ENCODE measurements at places on chromosomes 2 and 18. TPM values are rescaled to one million over a fixed set of nuclear protein-coding genes. Genes with fewer than 3 reads are reported as not detected.

GRCh38 chr2:59461127-59461526, 1092.3 kb downstream of the BCL11A start:
- no peak for DNase-seq

DNA sequence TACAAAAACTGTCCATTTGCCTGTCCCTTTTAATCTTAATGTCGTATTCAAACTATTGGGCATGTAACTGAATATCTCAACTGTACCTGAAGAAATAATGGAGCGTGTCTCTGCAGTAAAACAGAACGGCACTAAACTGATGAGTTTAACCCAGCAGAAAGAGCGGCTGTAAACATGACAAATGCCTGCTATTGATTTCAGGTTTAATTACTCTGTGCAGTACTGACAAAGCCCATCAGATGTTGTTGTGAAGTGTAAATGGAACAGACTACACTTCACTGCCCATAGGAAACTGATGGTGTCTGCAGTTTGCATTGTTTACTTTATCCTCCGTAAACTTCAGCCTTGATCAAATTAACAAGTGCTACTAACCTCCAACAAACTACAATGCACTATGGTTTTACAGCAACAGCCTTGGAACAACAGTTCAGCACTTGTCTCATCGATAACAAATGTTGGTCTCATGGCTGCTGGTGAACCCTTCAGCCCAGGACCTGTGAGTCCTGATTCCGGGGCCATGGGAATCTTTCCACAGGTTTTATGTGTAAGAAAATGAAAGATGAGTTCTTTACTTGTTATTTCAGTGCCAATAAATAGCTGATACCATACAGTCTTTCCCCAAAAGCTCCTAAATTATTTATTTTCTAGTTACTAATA, 316.5 kb downstream of the CCDC178 start:
- DNase-seq: no peak

DNA sequence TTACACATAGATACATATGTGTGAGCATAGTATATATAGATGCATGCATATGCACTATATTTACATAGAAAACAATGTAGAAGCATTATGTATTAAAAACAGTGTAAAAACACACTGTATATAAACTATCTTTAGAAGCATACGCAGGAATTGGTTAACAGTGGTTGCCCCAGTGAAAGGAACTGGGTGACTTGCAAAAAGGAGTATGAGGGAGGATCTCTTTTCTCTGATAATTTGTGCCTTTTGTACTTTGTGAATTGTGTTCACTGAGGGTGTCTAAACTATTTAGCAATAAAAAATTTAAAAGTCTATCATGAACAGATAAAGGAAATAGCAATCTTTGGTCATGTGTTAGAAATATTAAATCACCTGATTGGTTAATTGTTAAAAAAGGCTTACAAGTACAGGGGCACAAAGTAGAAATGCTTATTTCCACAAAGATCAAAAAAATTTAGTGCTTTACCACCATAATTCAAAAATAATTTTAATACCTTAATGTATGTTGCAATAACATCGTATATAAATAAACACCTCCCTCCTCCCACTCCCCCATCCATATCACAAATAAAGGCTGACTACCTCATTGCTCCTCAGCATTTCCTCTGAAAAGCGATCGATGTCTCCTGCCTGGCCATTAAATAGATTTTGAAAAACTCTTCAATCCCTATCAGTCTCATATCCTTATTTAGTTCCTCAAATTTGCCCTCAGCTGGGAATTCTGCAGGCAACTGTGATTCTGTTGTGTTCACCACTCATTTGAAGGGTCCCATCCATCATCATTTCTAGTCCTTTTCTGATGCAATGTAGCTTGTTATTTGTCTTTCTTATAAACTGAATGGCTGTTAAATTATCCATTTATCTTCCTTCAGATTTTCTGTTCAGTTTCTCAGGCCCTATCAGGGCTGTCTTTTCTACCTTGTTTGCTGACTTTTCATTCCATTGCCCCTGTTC, 257.3 kb downstream of the AGPS start:
- no peak for DNase-seq

DNA sequence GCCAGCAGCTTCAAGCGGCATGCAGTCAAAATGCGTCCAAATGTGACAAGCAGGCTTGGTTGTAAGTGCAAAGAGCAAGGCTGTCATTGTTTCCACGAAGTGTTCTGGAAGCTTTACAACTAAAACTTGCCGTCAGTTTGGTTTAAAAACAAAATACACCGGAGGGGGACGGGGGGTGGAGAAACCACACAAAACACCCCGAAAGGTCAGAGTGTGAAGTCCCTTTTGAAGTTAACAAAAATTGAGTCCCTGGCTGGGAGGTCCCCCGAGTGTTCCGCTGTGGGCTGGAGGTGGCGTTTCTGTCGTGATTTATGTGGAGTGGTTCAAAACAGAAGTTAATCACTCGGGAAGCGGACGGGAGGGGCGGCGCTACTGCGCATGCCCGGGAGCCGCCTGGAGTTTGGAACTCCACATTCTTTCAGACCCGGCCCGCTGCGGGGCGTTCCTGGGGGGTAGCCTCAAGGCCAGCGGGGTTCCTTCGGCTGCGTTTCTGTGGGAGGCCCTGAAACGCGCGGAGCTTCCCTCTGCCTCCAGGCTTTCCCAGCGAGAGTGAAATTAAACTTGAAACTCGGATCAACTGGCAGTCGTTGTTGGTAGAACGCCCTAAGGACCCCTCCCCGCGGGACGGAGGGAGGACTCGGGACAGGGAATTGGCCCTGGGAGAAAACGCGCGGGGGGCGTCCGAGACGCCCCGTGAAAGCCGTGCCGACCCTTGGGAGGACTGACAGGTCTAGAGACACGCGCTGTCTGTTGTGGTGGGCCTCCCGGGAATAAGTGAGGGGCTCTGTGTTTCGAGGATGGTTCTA, 1.4 kb downstream of the TGIF1 start:
- no peak for DNase-seq

The AGXT gene
- not detected for total RNA-seq

The KLHL41 gene
- 0.28 TPM for total RNA-seq

The NPAS2 gene
- 9.8 TPM for total RNA-seq

The FOSL2 gene
- total RNA-seq: 66.0 TPM

The ZNF2 gene
- 9.4 TPM for total RNA-seq

Measured in pulmonary artery endothelial cell (primary cell).